ENCODE measurements at places on chromosomes 16 and 17.

- no peak for DNase-seq
Observed at GRCh38 chr17:61124562-61124961, 275.1 kb upstream of the TBX2 start.

GRCh38 chr17:64171041-64171440 lies 41.1 kb upstream of the ERN1 start:
- DNase-seq, result no peak

DNA sequence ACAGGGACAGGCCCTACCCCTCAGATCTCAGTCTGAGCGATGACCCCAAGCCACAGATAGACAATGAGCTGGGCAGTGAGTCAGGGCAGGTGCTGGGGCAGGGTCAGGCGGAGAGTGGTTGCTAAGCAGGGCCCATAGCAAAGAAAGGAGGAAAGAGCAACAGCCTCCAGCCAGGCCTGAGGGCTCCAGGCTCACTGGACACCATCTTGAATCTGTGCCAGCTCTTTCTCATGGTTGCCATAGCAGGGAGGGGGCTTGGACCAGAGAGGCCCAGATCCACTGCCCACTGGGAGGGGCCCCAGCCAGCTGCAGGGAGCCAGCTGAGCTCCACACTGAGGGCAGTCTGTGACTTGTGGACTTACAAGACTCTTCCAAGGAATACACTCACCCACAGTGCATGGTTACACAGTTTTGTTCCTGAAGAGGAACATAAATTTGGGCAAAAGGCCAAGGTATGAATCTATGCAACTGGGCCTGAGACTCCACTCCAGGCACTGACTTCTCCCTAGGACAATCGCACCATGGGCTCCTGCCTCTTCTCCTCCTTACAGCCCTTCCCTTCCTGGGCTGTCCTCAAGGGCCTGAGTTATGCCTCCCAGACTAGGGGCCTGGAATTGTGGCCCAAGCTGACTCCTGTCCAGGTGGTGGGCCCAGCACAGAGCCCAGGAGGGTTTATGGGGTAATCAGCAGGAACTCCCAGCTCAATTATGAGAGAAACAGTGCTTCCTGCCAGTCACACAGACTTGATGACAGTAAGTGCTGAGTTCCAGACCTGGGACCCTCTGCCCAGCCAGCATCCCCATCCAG lies 59.9 kb downstream of the BEAN1 start:
- DNase-seq, result no peak

GRCh38 chr16:56306690-56307533 lies 115.6 kb downstream of the GNAO1 start:
- no peak for DNase-seq

DNA sequence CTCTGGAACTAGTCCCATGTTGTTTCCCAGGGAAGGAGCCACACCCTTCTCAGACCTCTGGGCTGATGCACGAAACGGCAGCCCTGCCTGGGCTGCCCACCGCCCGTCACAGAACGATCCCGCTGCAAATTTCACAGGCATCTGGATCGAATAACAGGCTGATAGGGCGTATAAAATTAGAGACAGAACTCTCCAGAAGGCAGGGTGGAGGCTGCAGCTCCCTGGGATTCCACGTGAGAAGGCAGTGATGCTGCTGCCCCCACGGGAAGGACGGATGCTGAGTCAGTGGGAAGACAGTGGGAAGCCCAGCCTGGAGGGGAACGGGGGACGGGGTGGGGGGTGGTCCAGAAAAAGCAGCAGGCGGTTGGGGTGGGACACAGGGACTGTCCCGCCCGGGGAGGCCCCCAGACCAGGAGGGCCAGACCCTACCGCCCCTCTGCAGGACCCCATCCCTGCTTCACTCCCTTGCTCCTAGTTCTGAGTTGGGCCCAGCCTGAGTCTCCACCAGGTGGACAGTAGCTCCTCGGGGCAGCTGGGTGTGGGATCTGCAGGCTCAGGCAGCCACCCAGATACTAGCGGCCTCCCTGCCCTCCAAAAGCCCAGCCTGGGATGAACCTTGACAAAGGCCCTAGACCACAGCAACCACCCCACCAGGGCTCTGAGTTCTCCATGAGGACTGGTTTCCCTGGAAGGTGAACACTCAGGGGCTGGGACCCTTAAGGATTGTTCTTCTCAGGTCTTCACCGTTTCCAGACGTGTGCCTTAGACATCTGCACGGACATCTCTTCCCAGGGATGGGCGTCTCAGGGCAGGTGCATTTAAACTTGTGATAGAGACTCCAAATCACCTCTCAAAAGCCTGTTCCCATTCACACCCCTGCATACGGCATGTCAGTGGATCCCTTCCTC lies 117.8 kb downstream of the METRNL start:
- DNase-seq, result no peak

- DNase-seq, result no peak
Observed at GRCh38 chr17:76204277-76204676, 36.0 kb downstream of the RNF157 start.

GRCh38 chr17:57553991-57554825 lies 190.9 kb downstream of the CCDC182 start:
- DNase-seq, result no peak

GRCh38 chr16:81618661-81619060 lies 160.4 kb upstream of the PLCG2 start:
- no peak for DNase-seq

- DNase-seq, result no peak
Observed at GRCh38 chr17:75758131-75758905, 6.7 kb downstream of the GALK1 start.

- DNase-seq, result no peak
Observed at GRCh38 chr16:49472598-49472997, 99.0 kb downstream of the C16orf78 start.

- DNase-seq, result no peak
Observed at GRCh38 chr17:14813649-14814370, 451.3 kb downstream of the PMP22 start.

- DNase-seq, result no peak
Observed at GRCh38 chr17:17169396-17169795, 36.7 kb downstream of the PLD6 start.

DNA sequence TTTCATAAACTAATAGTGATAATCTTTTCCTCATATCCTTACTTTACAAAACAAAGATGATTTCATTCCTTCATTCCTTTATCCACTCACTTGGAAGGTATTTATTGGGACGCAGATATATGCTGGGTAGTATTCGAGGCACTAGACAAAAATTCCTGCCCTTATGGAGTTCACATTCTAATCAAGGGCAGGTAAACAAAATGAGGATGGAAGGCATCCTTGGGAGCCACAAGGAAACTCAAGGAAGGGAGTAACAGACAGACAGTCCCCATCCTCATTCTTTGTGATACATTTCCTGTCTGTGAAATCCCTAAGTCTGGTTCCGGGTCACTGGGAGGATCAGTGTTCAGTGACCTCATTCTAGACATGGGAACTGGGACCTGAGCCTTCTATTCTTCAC lies 45.2 kb downstream of the SLC6A2 start:
- DNase-seq, result no peak

GRCh38 chr17:17341452-17341851 lies 38.3 kb downstream of the NT5M start:
- DNase-seq, result no peak

DNA sequence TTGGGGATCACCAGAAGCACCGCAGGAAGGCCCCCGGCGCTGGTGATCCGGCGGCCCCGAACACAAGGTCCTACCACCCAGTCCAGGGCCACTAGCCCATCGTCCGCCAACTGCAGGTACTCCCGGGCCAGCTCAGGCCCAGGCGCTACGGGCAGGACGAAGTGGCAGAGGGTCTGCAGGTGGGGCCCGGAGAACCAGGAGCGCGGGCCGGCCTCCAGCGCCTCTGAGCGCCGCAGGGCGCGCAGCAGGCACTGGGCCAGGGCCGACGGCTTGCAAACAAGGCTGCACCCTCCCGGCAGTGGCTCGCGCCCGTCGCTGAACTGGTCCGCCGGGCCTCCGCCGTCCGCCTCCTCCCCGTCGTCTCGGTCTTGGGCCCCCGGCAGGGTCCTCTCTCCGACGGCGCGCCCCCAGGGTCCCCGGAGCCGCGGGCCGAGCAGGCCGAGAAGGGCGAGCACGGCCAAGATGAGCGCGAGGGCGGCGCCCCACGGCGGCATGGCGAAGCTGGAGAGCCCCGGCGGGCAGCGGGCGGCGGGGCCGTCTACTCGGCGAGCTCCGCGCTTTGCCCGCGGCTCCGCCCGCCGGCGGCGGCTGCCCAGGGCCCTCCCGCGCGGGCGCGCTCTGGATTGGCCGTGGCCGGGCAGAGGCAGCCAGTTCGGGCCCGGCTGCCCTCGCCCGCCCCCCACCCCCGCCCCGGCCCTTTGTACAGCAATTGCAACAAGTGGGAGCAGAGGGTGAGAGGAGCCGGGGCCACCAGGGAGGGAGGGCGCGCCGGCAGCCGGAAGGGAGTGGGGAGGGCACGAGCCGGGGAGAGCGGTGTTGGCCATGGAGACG lies at the start of gene ABHD15:
ABHD15 (minus strand) TSS at position 565 of the 831 bp plus-strand sequence; CDS start at position 494, 71 bp downstream.
- peak; percentile 61 for DNase-seq

DNA sequence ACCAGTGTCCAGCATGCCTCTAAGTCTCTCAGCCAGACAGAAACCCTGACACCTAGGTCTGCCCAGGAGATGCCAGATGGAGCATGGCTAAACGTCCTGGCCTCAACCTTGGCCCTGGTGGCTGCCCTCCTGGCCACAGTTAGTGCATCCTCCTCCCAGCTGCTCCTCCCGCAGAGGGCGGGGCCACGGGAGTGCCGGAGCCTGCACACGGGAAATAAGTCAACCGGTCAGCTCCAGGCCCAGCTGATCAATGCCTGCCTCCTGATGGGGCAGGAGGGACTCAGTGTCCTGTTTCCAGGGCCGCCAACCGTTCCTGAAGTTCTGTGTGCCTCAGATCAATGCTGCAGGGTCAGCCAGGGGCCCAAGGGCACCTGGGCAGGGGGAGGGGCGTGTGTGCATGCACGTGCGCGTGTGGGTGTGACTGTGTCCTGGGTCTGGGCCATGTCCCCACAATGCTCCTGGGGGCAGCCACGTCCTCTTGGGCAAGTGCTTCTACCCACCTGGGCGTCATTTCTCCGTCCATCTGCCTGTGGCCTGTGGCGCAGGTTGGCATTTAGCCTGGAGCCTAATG lies 4.6 kb upstream of the KCNJ12 start:
- no peak for DNase-seq

DNA sequence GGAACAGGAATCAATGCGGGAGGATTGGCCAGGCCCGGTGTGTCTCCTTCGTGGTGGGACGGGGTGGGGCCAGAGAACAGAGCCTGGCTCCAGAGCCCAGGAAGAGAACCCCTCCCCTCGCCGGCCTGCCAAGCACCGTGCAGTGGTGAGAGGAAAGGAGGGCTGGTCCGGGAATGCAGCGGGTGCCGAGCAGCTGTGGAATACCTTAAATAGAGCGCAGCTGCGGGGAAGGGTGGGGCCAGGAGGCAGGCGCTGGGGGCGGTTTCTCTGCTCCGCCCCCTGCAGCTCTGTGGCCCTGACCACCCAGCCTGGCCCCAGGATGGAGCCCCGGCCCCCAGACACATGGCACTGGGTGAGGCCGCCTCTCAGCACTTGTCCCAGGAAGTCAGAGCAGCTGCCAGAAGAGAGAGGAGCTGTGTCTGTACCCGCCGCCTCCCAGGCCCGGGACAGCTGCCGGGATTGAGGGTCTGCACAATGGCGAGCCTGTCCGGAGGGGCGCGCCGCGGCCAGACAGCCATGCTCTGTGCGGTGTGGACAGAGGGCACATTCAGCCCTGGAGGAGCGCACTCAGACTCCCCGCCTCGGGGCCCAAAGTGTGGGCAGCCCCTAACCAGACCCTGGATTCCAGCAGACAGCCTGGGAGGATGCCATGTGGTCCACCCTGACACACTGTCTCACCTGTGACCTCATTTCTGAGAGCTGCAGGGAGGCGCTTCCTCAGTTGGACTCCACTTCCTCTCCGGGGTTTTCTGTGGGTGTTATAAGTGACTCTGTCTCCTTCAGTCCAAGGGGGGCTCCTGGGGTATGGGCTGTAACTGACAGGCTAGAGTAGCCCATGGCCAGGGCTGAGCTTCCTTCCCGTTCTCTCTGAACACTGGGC lies 268.8 kb downstream of the SEC14L1 start:
- no peak for DNase-seq

DNA sequence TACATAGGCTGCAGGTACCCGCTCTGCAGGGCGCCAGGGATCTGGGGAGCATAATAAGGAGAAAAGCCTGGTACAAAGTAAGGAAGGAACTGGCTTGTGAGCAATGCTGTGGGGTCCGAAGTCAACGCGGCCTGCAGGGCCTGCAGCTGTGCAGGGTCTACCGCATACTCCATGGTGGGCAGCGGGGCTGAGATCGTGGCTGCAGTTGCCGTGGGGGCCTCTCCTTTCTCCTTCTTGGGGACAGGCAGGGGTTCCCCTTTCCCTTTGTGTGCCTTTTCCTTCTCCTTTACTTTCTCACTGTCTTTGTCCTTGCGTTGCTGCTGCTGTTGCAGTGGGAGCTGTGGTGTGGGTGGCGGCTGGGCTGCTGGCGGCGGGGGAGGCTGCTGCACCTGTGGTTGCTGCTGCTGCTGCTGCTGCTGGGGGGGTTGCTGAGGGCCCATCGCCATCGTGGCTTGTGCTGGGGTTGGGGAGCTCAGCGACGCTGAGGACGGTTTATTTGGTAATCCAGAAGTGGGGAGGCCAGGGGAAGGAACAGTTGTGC lies 259.6 kb downstream of the ZFHX3 start:
- no peak for DNase-seq

- DNase-seq, result no peak
Observed at GRCh38 chr17:2975469-2975958, 87.9 kb downstream of the OR1D5 start.

DNA sequence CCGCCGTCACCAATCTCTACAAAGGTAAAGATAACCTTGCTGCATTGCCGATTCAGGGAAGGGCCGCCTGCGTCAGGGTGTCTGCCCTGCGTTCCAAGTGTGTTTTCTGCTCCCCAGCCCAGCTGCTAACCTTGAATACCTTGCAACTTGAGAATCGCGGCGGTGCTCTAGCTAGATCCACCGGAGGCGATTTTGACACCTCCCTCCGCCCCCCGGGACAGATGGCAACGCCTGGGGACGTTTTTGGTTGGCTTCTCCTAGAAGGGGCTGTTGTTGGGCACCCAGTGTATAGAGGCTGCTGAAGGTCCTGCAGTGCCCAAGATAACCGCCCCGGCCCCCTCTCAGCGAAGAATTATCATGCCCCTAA lies 1.5 kb downstream of the HAPSTR1 start:
- DNase-seq, result no peak

GRCh38 chr16:88354229-88355092 lies 28.3 kb upstream of the ZNF469 start:
- no peak for DNase-seq
